Omental fat pad (tissue), 4 donors: ENCODE measurements at places on chromosomes 12 and 14.

- no peak for DNase-seq
These were observed 925.9 kb downstream of the GALC start for GRCh38 chr14:87067061-87067460.

GRCh38 chr14:30271811-30272323 is 287.1 kb upstream of the G2E3 start:
- no peak for DNase-seq

DNA sequence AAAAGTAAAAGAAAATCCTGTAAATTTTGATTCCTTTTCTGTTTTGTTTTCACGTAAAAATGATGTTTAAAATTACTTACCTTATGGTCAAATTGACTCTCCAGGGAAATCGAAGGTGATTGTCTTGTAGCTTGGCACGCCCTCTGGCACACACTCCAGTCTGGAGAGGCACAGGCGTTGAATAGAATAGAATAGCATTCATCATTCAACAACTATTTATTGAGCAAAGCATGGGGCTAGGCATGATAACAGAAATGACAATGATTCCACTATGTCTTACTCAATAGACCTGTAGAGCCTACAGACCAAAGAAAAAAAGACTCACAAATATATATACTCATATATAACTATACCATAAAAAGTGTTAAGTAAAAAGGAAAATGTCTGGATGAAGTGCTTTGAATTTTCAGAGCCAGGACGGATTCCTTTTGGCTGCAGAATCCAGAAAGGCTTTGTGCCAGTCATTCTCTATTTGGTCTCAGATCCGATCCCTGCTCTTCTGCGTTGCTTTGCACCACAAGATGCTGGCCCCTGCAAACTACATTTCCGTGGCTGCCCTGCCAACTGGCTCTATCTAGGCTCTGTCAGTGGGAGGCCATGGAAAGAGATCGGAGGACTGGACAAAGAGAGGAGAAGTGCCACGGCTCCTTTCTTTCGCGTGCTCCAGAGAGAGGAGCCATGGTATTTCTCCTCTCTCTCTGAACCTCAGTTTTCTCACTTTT is 231.8 kb downstream of the CRADD start:
- no peak for DNase-seq

- no peak for DNase-seq
These were observed 34.7 kb downstream of the CCDC92 start for GRCh38 chr12:123937707-123938591.

DNA sequence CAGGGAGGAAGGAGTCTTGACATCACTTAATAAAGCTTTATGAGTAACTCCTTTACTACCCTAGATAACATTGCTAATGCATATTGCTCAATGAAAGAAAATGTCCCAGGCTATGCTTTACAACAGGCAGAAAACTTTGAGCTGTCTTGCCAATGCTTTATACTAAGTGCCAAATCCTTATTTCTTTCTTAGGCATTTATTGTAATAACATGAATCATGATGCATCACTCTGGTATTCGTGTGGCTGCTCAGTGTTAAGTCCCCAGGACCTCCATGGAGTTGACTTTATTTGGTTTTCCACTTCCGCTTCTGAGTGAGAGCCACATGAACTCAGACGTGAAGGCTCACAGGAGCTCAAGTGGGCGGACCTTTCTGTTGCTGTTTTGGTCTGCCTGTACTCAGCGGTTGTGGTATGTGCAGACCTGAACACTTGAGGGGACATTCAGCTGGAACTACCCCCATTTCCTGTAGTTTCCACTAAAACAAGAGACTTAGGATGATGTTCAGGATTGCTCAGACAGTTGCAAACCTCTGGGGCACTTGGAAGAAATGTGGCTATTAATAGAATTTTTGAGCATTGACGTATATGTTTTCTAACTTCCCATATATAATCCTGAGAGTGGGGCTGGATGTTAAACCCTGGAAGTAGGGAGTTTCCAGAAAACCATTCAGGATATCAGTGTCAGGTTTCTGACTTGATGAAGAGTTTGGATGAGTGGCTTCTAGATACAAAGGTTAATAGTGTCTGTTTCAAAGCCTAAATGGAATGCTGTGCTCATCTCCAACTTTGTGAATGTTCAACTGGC is 258.6 kb downstream of the MSRB3 start:
- DNase-seq = no peak
